Aorta (tissue), 5 donors: ENCODE measurements at places on chromosomes 1 and 21.

- H3K4me3 ChIP-seq, result no peak overlapping the region
- H3K4me1 ChIP-seq, result no peaks in the 10 kb centered on the region
- H3K27ac ChIP-seq, result no peak overlapping the region
- no peaks in the 10 kb centered on the region for H3K36me3 ChIP-seq
Measured at GRCh38 chr1:210571356-210572284, 242.9 kb downstream of the HHAT start.

GRCh38 chr1:92754719-92755050 lies 30.2 kb downstream of the EVI5 start:
- H3K36me3 ChIP-seq, result no peaks in the 10 kb centered on the region
- H3K27ac ChIP-seq, result no peak overlapping the region
- H3K27me3 ChIP-seq, result no peaks in the 10 kb centered on the region
- H3K4me3 ChIP-seq, result no peak overlapping the region

GRCh38 chr1:185560760-185561159 lies 173.4 kb upstream of the HMCN1 start:
- no peak overlapping the region for H3K27ac ChIP-seq
- no peaks in the 10 kb centered on the region for H3K36me3 ChIP-seq
- H3K4me3 ChIP-seq, result no peak overlapping the region

- DNase-seq, result peak; percentile 70
- H3K4me3 ChIP-seq, result no peak overlapping the region
- no peaks in the 10 kb centered on the region for H3K36me3 ChIP-seq
- peak overlapping the region; percentile 95 for H3K27ac ChIP-seq
- peaks cover 12% of the 10 kb centered on the region for H3K4me1 ChIP-seq
Measured at GRCh38 chr1:150563340-150564038, 14.3 kb downstream of the ADAMTSL4 start.

GRCh38 chr1:102919659-102920058 lies 188.7 kb downstream of the COL11A1 start:
- H3K36me3 ChIP-seq, result no peaks in the 10 kb centered on the region
- no peaks in the 10 kb centered on the region for H3K4me1 ChIP-seq
- H3K27me3 ChIP-seq, result no peaks in the 10 kb centered on the region
- H3K27ac ChIP-seq, result no peak overlapping the region

DNA sequence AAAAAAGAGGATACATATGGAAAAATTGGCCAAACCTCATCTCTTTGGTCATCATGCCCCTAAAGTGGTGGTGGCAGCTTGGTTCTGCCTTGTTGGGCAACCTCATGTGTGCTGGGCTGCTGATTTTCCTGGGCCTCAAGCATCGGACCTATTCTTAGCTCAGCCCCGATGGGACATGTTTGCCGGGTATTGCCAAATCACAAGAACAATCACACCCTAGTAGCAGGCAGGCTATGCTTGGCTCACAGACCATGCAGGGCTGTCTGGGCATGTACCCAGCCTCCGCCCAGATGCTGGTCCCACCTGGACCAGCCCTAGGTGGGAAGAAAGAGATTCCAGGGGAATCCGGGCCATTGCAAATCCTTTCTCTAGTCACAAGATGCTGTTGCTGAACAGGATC lies 189.4 kb upstream of the FGGY start:
- H3K4me1 ChIP-seq, result peaks cover 7% of the 10 kb centered on the region
- no peaks in the 10 kb centered on the region for H3K27me3 ChIP-seq
- peak; percentile 80 for DNase-seq
- no peak overlapping the region for H3K4me3 ChIP-seq
- no peaks in the 10 kb centered on the region for H3K36me3 ChIP-seq

DNA sequence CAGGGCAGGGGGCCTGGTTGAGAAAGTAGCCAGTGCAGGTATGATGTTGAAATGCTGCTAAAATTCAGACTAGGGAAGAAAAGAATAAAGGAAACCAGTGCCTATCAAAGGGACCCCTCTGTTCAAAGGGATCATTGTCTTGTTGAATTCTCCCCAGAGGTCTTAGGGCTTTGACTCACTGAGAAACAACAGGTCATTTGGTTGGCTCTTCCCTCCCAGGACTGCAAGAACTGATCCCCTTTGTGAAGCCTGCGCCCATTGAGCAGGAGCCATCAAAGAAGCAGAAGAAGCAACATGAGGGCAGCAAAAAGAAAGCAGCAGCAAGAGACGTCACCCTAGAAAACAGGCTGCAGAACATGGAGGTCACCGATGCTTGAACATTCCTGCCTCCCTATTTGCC lies 11.8 kb upstream of the CELSR2 start:
- H3K27me3 ChIP-seq, result no peaks in the 10 kb centered on the region
- H3K4me1 ChIP-seq, result no peaks in the 10 kb centered on the region
- H3K27ac ChIP-seq, result no peak overlapping the region

GRCh38 chr1:92483610-92484471 lies 2.9 kb downstream of the GFI1 start:
- peak overlapping the region; percentile 28 for H3K4me3 ChIP-seq
- H3K27ac ChIP-seq, result no peak overlapping the region
- H3K27me3 ChIP-seq, result no peaks in the 10 kb centered on the region

DNA sequence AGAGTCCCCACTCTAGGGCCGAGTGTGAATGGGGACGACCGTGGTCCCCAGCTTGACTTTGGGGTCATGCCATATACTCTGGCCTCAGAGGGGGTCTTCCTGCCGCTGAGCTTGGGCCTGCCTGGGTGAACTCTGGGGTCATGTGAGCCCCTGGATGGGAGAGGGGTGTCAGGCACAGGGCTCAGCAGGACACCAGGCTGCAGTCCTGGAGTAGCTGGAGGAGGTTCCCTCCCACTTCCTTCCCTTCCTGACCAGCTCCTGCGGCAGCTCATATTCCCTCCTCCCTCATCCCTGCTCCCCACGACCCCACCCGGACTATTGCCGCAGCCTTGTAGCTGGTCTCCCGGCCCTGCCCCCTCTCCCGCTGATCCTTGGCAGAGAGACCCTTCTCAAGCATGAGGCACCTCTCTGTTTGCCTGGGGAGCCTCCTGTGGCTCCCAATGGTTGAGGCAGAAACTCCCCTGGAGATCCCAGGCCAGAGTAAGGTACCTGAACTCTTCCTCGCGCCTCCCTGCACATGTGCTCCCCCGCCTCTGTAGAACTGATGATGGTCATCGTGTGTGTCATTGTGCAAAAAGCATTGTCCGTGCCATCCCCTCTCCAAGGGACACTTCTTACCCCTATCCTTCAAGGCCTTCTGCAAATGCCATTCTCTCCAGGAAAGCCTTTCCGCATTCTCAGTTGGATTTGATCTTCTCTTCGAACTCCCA lies 1.8 kb downstream of the TNFRSF1B start:
- DNase-seq, result no peak
- H3K36me3 ChIP-seq, result no peaks in the 10 kb centered on the region
- no peaks in the 10 kb centered on the region for H3K4me1 ChIP-seq
- no peak overlapping the region for H3K4me3 ChIP-seq
- H3K27me3 ChIP-seq, result no peaks in the 10 kb centered on the region
- no peak overlapping the region for H3K27ac ChIP-seq

- H3K27me3 ChIP-seq, result no peaks in the 10 kb centered on the region
- peaks cover 4% of the 10 kb centered on the region for H3K4me1 ChIP-seq
- H3K36me3 ChIP-seq, result no peaks in the 10 kb centered on the region
- no peak overlapping the region for H3K4me3 ChIP-seq
- H3K27ac ChIP-seq, result no peak overlapping the region
Measured at GRCh38 chr1:212438831-212439237, 6.1 kb downstream of the NENF start.

GRCh38 chr21:32140151-32140550 lies 138.7 kb downstream of the MIS18A start:
- H3K36me3 ChIP-seq, result no peaks in the 10 kb centered on the region
- no peak for DNase-seq
- H3K27ac ChIP-seq, result no peak overlapping the region
- H3K27me3 ChIP-seq, result no peaks in the 10 kb centered on the region

- no peak overlapping the region for H3K4me3 ChIP-seq
- no peaks in the 10 kb centered on the region for H3K36me3 ChIP-seq
- H3K27me3 ChIP-seq, result no peaks in the 10 kb centered on the region
- H3K4me1 ChIP-seq, result no peaks in the 10 kb centered on the region
Measured at GRCh38 chr1:202664083-202664482, 46.2 kb downstream of the SYT2 start.

GRCh38 chr1:236952246-236953003 lies 51.8 kb downstream of the MT1HL1 start:
- H3K27me3 ChIP-seq, result no peaks in the 10 kb centered on the region
- DNase-seq, result no peak
- no peaks in the 10 kb centered on the region for H3K36me3 ChIP-seq
- peak overlapping the region; percentile 89 for H3K27ac ChIP-seq
- H3K4me1 ChIP-seq, result no peaks in the 10 kb centered on the region
- peak overlapping the region; percentile 38 for H3K4me3 ChIP-seq

DNA sequence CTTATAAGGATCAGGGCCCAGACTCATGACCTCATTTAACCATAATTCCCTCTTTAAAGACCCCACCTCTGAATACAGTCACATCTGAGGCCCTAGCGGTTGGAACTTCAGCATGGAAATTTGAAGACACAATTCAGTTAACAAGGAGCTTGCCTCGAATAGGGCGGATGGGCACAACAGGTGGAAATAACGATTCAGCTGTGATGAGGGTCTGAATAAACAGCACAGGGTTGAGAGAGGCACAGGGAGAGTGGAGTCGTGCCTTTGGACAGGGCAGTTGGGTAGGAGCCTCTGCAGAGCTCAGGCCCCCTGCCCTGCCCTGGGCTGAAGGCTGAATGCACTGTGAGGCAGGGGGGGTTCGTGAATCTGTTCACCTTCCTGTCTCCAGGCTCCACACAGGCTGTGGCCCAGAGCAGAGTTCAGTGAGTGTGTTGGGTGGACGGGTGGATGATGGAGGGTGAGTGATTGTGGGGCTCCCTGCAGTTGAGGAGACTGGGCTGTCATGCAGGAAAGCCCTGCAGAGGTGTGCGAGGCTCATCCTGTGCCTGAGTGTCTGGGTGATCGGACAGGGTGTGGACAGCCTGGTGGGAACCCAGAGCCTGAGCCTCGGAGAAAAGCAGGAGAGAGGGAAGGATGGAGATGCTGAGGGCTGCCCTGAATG lies 243.1 kb downstream of the FOXD2 start:
- no peaks in the 10 kb centered on the region for H3K36me3 ChIP-seq
- no peak for DNase-seq
- no peak overlapping the region for H3K27ac ChIP-seq

- no peaks in the 10 kb centered on the region for H3K36me3 ChIP-seq
- no peaks in the 10 kb centered on the region for H3K4me1 ChIP-seq
- H3K27ac ChIP-seq, result no peak overlapping the region
- H3K4me3 ChIP-seq, result no peak overlapping the region
- DNase-seq, result no peak
- H3K27me3 ChIP-seq, result no peaks in the 10 kb centered on the region
Measured at GRCh38 chr1:22814176-22815042, 103.8 kb downstream of the EPHB2 start.

DNA sequence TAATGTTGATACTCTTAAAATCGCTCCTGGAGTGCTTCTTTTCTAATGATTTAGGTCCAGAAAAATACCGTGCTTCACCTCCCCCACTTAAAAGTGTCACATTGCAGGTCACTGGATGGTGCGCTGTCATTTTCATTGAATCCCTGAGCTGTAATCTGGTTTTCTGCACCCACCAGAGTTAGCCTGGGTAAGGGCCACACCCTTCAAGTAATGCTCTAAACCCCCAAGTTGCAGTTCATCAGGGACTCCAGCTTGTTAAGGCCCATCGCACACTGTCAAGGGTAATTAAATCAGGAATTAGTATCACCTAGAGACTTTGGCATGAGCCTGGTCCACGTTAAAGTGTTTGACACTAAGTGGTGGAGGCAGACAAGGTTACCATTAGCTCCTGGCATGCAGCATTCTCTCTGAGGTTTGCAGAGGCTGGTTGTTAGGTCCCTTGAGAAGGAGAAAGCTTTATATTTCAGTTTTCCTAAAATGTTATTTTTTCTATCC lies 34.0 kb downstream of the ASTN1 start:
- no peak overlapping the region for H3K4me3 ChIP-seq
- no peaks in the 10 kb centered on the region for H3K36me3 ChIP-seq
- H3K27me3 ChIP-seq, result no peaks in the 10 kb centered on the region

DNA sequence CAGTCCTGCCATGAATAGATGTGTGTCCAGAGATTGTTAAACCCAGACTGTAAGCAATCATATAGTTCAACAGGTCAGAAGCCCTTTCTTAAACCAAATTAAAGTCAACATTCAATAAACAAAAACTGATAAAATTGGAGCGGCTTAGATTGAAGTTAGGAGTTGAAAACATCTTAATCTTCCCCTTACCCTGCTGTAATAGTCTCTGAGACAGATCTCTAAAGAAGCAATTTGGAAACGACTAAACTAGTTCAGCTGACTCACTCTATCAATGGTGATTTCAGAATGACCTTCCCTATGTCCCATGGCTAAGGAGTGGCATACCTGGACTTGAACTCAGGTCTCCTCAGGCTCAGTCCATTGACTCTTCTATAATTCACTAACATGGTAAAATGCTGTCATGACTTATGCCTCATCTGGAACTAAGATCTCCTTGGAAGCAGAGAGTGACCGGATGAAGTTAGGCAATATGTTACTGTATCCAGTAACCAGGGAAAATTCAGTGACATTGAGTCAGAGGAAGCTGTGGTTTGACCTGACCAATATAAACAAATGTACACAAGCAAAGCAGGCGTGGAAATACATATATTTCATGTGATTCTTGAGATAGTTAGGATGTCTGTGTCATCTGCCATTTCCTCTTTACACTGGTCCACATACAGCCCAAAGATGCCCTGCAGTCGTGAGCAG lies 30.1 kb downstream of the SGIP1 start:
- no peak overlapping the region for H3K27ac ChIP-seq
- H3K36me3 ChIP-seq, result no peaks in the 10 kb centered on the region
- H3K4me1 ChIP-seq, result peaks cover 7% of the 10 kb centered on the region
- no peak for DNase-seq
- H3K4me3 ChIP-seq, result no peak overlapping the region

GRCh38 chr1:31943546-31944184 lies 5.5 kb upstream of the PTP4A2 start:
- no peaks in the 10 kb centered on the region for H3K36me3 ChIP-seq
- peak overlapping the region; percentile 2 for H3K27ac ChIP-seq
- no peak overlapping the region for H3K4me3 ChIP-seq
- H3K27me3 ChIP-seq, result no peaks in the 10 kb centered on the region
- no peak for DNase-seq

- no peaks in the 10 kb centered on the region for H3K27me3 ChIP-seq
- no peak for DNase-seq
- H3K4me1 ChIP-seq, result no peaks in the 10 kb centered on the region
- no peak overlapping the region for H3K27ac ChIP-seq
- H3K4me3 ChIP-seq, result no peak overlapping the region
Measured at GRCh38 chr1:15224974-15225373, 22.0 kb upstream of the FHAD1 start.

- no peaks in the 10 kb centered on the region for H3K36me3 ChIP-seq
- no peak for DNase-seq
- no peak overlapping the region for H3K4me3 ChIP-seq
- H3K27me3 ChIP-seq, result no peaks in the 10 kb centered on the region
- H3K4me1 ChIP-seq, result peaks cover 3% of the 10 kb centered on the region
- H3K27ac ChIP-seq, result no peak overlapping the region
Measured at GRCh38 chr1:219049501-219049900, 124.2 kb upstream of the LYPLAL1 start.

- peaks cover 2% of the 10 kb centered on the region for H3K4me1 ChIP-seq
- DNase-seq, result no peak
- H3K4me3 ChIP-seq, result no peak overlapping the region
- H3K36me3 ChIP-seq, result no peaks in the 10 kb centered on the region
- no peaks in the 10 kb centered on the region for H3K27me3 ChIP-seq
- H3K27ac ChIP-seq, result no peak overlapping the region
Measured at GRCh38 chr1:52759908-52760307, 33.7 kb downstream of the ZYG11B start.
